Thyroid gland (tissue), 4 donors: ENCODE measurements at places on chromosomes 2 and 18. TPM values are rescaled to one million over a fixed set of nuclear protein-coding genes. Genes with fewer than 3 reads are reported as not detected.

The TUBA4A gene
- total RNA-seq = 72.4 TPM

The IL37 gene
- not detected for total RNA-seq

The HDHD2 gene
- 39.8 TPM for total RNA-seq

The TMEFF2 gene
- not detected for total RNA-seq

The LDLRAD4 gene
- total RNA-seq = 35.7 TPM

The CHRNG gene
- not detected for total RNA-seq

The GULP1 gene
- 38.8 TPM for total RNA-seq

The HTR2B gene
- total RNA-seq = 2.9 TPM

The LRRTM4 gene
- total RNA-seq = not detected

The TMEM17 gene
- total RNA-seq = 3.8 TPM

The ITGAV gene
- 142 TPM for total RNA-seq

The GRB14 gene
- total RNA-seq = 5.4 TPM

The IL36G gene
- not detected for total RNA-seq

The UGT1A5 gene
- 1.8 TPM for total RNA-seq

- no peak for DNase-seq
Observed at GRCh38 chr18:25243754-25244153, 108.2 kb downstream of the ZNF521 start.

DNA sequence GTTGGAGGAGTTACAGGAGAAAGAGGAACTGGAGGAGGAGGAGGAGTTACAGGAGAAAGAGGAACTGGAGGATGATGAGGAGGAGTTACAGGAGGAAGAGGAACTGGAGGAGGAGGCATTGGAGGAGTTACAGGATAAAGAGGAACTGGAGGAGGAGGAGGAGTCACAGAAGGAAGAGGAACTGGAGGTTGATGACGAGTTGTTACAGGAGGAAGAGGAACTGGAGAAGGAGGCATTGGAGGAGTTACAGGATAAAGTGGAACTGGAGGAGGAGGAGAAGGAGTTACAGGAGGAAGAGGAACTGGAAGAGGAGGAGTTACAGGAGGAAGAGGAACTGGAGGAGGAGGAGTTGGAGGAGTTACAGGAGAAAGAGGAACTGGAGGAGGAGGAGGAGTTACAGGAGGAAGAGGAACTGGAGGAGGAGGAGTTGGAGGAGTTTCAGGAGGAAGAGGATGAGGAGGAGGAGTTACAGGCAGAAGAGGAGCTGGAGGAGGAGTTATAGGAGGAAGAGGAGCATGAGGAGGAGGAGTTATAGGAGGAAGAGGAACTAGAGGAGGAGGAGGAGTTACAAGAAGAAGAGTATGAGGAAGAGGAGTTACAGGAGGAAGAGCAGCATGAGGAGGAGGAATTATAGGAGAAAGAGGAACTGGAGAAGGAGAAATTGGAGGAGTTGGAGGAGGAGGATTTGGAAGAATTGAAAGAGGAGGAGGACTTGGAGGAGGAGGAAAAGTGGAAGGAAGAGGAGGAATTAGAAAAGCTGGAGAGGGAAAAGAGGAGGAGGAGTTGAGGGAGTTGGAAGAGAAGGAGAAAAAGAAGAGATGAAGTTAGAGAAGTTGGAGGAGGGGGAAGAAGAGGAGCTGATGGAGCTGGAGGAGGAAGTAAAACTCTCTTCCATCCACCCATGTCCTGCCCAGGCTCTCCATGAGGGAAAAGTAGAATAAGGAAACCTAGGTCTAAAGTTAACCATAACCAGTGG lies 37.2 kb downstream of the CLASP1 start:
- DNase-seq = no peak

- DNase-seq = no peak
Observed at GRCh38 chr2:113113807-113114206, 13.6 kb upstream of the IL1RN start.

DNA sequence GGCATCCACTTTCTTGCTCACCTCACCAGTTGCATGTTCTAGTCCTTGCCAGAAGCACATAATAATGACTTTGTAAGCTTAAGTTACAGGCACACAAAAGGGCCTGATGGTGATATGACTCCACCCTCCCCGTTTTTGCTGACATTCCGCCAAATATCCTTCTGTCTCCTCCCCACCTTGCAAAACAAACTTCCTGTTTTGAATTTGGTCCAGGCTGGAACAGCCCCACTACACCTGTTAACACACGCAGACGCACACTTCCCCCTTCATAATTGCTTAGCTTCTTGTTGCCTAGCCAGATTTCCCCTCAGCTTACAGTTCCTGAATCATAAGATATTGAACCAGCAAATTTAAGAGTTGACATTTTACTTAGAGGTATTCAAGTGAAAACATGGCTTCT lies at the start of gene MGAT5:
MGAT5 (plus strand) TSS at position 269 of the 400 bp plus-strand sequence. CDS start 332 bp downstream, outside the sequence.
- peak; percentile 41 for DNase-seq

- DNase-seq = no peak
Observed at GRCh38 chr2:14524041-14524802, 108.3 kb upstream of the LRATD1 start.

DNA sequence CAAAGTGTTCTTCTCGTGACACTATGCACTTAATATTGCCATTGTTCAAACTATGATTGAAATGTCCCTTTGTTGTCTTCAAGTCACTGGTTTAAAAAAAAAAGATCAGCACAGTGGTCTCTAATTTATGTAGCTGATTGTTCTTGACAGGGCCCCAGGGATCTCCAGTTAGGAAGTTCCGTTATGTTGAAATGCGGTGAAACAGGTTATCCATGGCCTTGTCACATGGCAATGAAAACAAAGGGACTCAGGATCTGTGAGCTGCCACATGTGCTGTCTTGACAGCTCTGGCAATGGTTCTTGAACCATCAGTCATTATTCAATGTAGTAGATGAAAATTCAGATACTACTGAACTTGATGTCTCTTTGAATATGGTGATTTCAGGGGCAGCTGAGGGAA lies 147.4 kb downstream of the SETBP1 start:
- no peak for DNase-seq

DNA sequence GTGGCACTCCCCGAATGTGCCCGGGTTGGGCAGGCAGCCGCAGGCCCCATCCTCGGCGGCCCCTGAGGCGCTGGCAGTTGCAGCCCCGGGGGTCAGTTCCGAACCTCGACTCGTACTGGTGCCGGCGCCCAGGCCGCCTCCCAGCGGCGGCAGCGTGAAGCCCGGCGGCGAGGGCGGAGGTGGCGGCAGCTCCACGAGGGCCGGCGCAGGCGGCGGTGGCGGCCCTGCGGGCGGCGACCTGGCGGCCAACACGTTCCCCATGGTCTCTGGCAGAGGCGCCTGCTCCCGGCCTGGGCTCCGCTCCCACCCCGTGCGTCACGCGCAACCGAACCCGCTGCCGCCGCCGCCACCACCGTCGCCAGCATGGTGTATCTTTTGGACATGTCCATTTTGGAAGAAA lies 196.3 kb downstream of the CCDC74A start:
- peak; percentile 33 for DNase-seq

DNA sequence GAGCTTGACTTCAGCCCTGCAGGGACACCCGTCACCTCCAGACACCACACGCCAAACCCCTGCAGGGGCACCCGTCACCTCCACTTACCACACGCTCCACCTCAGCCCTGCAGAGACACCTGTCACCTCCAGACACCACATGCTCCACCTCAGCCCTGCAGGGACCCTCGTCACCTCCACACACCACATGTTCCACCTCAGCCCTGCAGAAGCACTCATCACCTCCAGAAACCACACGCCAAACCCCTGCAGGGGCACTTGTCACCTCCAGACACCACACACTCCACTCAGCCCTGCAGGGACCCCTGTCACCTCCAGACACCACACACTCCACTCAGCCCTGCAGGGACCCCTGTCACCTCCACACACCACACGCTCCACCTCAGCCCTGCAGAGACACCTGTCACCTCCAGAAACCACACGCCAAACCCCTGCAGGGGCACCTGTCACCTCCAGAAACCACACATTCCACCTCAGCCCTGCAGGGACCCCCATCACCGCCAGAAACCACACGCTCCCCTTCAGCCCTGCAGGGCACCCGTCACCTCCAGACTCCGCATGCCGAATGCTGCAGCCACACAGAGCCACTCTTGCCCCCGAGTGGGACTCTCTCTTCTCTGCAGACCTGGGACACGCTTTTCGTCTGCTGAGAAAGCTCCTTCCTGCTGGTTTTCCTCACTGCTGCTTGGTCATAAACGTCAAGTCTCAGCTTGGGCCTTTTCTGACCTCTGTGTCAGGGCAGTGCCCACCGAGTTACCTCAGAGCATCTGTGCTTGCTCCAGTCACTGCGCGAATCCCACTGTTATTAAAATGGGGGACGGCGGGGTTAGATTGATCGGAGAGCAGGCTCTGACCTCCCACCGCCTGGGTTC lies 77.5 kb upstream of the SALL3 start:
- DNase-seq = no peak

GRCh38 chr2:238856713-238857567 lies 9.1 kb downstream of the TWIST2 start:
- DNase-seq = no peak

DNA sequence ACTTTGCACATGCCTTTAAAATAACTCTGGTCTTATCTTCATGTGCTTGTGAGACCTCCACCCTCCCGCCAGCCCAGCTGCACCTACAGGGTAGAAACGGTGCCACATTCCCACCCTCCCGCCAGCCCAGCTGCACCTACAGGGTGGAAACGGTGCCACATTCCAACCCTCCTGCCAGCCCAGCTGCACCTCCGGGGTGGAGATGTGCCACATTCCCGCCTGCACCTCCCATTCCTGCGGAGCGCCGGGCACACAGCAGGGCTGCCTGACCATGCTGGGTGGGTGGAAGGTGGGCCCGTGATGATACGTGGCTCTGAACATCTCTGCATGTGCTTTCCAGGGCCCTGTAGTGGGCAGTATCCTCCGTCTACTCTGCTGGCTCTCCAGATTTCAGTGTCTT lies 243.7 kb upstream of the PXDN start:
- no peak for DNase-seq

DNA sequence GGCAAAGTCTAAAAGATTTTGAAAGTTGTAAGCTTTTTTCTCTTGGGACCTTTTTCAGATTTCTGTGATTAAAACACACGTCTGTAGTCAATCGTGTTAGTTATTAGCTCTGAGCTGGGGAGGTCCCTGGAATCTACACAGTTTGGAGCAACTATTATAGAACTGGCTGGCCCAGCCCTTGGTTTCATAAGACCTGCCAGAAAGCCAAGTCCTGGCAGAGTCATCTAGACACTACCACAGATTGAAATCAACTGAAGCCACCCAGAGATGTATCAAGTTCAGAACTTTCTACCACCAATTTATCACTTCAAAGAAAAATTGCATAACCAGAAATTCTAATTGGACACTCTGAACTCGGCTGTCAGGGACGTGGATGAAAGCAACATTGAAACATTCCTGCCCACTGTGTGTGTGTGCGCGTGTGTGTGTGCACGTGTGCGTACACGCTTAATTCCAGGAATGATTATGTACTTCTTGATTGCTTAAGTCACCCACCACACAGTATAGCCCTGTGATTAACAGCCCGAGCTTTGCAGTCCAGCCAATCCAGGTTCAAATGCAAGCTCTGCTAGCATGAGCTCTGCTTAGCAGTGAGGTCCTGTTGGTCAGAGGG lies 126.3 kb downstream of the TPGS2 start:
- DNase-seq = no peak

GRCh38 chr2:1476617-1477195 lies 63.4 kb downstream of the TPO start:
- DNase-seq = no peak

- DNase-seq = peak; percentile 29
Observed at GRCh38 chr2:129857200-129857599, 122.3 kb upstream of the RAB6C start.

DNA sequence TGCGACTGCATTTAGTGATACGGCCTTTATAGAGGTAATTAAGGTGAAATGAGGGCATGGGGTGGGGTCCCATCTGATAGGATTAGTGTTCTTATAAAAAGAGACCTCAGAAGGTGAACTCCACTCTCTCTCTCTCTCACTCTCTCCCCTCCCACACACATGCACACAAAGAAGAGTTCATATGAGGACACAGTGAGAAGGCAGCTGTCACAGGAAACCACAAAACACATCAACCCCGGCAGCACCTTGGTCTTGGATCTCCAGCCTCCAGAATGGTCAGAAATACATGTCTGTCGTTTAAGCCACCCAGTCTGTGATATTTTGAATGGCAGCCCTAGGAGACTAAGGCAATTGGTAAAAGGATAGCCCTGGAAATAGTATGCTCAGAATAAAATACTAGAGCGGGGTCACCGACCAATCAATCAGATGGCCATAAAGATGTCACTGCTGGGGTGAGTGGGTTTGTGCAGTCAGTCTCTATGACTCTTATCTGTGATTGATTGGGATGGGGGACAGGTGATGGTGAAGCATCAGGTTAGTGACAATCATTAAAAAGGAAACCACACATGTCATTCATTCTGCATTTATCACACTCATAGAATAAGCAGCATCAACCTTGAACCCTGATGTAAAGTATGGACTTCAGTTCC lies 118.9 kb upstream of the POU3F3 start:
- no peak for DNase-seq

- DNase-seq = no peak
Observed at GRCh38 chr2:59312029-59312428, 1070.9 kb upstream of the FANCL start.

DNA sequence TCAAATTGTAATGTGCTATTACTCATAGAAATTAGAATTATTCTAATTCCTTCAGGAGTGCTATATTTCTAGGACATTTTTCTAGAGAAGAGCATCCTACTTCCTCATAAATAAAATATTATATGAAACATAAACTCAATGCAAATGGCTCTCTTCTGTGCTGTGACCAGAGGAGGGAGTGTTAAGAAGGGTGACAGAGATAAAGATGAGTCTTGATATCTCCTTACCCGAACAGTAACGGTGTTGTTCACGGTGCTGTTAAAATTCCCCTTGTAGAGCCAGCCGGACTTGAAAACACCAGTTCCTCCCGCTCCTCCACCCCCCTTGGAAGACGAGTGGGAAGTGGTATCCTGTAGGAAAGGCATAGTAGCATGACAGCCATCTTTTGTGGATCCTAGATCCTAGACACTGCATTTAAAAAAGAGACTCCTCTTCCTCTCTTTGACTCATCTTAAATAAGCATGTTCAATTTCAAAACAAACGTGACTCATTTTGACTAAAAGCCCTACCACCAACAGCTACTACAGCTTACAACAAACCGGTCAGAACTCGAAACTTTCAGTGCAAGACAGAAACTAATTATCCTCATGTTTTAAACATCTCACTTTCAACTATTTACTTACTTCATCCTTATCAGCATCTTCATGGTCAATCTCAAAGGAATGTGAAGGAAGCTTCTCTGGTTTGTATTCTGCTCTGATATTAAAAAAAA lies 156.3 kb downstream of the DOCK10 start:
- no peak for DNase-seq
